ENCODE measurements at places on chromosomes 12 and 14. TPM values are rescaled to one million over a fixed set of nuclear protein-coding genes. Genes with fewer than 3 reads are reported as not detected.

DNA sequence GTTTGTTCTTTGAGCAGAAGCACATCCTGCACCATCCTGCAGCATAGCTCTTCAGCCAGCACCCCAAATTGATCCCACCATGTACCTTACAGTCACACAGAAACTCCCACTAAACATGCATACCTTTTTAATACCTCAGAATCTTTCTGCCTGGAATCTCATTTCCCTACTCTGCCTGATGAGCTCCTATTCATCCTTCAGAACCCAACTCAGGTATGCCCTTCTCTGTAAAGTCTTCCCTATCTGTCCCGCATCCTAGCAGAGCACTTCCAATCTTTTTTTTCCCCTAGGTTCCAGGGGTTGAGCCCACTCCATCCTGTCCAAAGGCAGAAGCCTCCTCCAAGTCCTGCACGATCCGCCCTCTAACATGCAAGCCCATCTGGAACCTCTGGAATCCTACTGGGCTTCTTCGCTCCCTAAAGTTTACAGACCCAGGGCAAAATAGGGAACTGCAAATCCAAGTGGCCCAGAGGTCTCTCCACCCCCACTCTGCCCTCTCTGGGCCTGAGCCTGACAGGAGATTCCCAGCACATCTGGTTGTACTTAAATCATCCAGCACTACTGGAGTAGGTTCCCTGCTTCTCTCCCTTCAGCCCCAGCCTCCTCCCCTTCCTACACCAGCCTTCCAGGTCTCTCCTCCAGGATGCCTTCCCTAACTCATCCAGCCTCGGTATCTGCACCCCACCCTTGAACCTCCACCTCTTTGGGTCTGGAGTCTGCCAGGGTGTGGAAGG lies 4.1 kb upstream of the FIGNL2 start:
- peaks cover 73% of the 10 kb centered on the region for H3K27me3 ChIP-seq
- no peak overlapping the region for H3K4me3 ChIP-seq
- no peak overlapping the region for H3K27ac ChIP-seq
- H3K36me3 ChIP-seq: no peaks in the 10 kb centered on the region

GRCh38 chr12:78177298-78177697 lies 346.6 kb downstream of the NAV3 start:
- no peaks in the 10 kb centered on the region for H3K27me3 ChIP-seq
- no peaks in the 10 kb centered on the region for H3K4me1 ChIP-seq
- no peaks in the 10 kb centered on the region for H3K36me3 ChIP-seq
- no peak for DNase-seq
- no peak overlapping the region for H3K27ac ChIP-seq
- H3K4me3 ChIP-seq: no peak overlapping the region

DNA sequence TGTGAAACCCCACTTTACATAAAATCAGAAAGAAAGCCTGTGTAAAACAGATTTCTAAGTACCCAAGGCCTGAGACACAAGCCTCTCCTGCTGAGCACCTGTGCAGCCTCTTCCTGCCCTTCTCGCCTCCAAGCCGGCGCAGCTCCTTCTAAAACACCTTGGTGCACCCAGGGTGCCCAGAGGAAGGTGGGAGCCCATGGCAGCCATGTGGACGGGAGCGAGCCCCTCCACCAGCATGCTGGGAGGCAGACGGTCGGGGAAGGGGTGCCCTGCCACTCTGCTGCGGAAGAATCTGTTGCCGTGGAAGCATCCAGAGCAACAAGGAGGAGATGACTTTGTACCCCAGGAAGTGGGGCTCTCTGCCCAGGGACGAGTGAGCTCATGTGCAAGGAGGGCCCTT lies 103.1 kb upstream of the C14orf180 start:
- H3K27me3 ChIP-seq: no peaks in the 10 kb centered on the region
- no peak overlapping the region for H3K4me3 ChIP-seq
- no peaks in the 10 kb centered on the region for H3K4me1 ChIP-seq
- no peak overlapping the region for H3K27ac ChIP-seq
- no peaks in the 10 kb centered on the region for H3K36me3 ChIP-seq
- no peak for DNase-seq

TBX5 gene
- 0.35 TPM for polyA plus RNA-seq

CCDC177 gene
- polyA plus RNA-seq: 0.25 TPM

- H3K27ac ChIP-seq: no peak overlapping the region
- H3K4me1 ChIP-seq: no peaks in the 10 kb centered on the region
- no peaks in the 10 kb centered on the region for H3K36me3 ChIP-seq
- no peak overlapping the region for H3K4me3 ChIP-seq
These were observed 4.2 kb upstream of the SPIC start for GRCh38 chr12:101470939-101471338.

GRCh38 chr14:63454436-63454835 lies 88.7 kb downstream of the PPP2R5E start:
- no peaks in the 10 kb centered on the region for H3K27me3 ChIP-seq
- H3K36me3 ChIP-seq: peaks cover 4% of the 10 kb centered on the region
- H3K27ac ChIP-seq: no peak overlapping the region
- DNase-seq: no peak
- H3K4me1 ChIP-seq: no peaks in the 10 kb centered on the region
- H3K4me3 ChIP-seq: no peak overlapping the region

USP44 gene
- polyA plus RNA-seq: 0.61 TPM

DNA sequence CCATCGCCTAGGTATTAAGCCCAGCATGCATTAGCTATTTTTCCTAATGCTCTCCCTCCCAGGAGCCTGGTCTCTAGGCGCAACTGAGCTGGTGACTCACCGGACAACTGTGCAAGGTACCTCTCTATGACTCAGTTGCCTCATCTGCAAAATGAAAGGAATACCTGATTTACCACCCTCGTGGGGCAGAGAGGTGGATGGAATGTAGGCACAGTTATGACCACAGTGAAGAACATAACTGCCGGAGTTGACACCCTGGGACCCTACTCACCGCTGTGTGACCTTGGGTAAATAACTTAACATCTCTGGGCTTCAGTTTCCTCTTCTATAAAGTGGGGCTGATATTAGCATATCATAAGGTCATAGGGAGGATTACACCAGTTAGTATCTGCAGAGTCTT lies 22.6 kb downstream of the BCL11B start:
- no peaks in the 10 kb centered on the region for H3K36me3 ChIP-seq
- DNase-seq: no peak
- peaks cover 10% of the 10 kb centered on the region for H3K4me1 ChIP-seq
- no peak overlapping the region for H3K4me3 ChIP-seq
- H3K27ac ChIP-seq: peak overlapping the region; percentile 8

TDRD9 gene
- 3.7 TPM for polyA plus RNA-seq

BBOF1 gene
- 6.4 TPM for polyA plus RNA-seq

ANO4 gene
- not detected for polyA plus RNA-seq

GRCh38 chr12:109735825-109736551 lies 22.4 kb downstream of the FAM222A start:
- peaks cover 8% of the 10 kb centered on the region for H3K4me1 ChIP-seq
- H3K36me3 ChIP-seq: no peaks in the 10 kb centered on the region
- H3K27me3 ChIP-seq: no peaks in the 10 kb centered on the region
- DNase-seq: peak; percentile 47
- H3K4me3 ChIP-seq: no peak overlapping the region
- no peak overlapping the region for H3K27ac ChIP-seq

Measured in stomach (tissue), 19 donors.